ENCODE measurements at places on chromosomes 2 and 18. TPM values are rescaled to one million over a fixed set of nuclear protein-coding genes. Genes with fewer than 3 reads are reported as not detected.

DNA sequence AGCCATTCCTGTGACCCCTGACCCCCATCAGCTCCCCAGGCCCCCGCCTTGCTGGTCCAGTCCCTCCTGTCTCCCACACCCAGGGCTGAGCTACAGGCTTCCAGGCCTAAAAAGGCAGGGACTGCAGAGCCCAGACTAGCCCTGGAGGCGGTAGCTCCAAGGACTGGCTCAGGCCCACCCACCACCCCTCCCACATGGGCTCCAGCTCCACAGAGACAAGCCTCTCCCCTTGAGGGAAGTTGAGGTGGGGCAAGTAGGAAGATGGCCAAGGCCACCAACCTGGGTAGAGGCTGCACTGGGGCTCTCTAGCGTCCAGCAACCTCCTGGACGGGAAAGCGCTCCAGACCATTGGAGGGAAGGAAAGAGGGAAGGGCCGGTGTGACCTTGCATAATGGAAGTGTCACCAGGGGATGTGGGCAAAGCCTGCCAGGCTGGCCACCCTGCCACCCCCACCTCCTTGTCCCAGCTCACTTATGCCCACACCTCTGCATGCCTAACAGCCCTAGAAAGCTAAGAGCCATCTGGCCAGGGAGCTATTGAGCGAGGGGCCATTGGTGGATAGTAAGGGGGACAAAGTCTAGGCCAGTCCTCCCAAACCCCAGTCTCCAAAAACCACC, 63.1 kb downstream of the TNS1 start:
- no peak for DNase-seq

GRCh38 chr18:50711386-50711785, 108.4 kb downstream of the MRO start:
- DNase-seq: no peak

GRCh38 chr18:31162419-31162793, 250 bp downstream of the DSC1 start:
- no peak for DNase-seq

- no peak for DNase-seq
Measured at GRCh38 chr2:85018049-85018447, 47.1 kb downstream of the KCMF1 start.

GRCh38 chr2:13488965-13489364, 772.2 kb downstream of the TRIB2 start:
- no peak for DNase-seq

- no peak for DNase-seq
Measured at GRCh38 chr2:16525265-16525887, 140.3 kb downstream of the CYRIA start.

DNA sequence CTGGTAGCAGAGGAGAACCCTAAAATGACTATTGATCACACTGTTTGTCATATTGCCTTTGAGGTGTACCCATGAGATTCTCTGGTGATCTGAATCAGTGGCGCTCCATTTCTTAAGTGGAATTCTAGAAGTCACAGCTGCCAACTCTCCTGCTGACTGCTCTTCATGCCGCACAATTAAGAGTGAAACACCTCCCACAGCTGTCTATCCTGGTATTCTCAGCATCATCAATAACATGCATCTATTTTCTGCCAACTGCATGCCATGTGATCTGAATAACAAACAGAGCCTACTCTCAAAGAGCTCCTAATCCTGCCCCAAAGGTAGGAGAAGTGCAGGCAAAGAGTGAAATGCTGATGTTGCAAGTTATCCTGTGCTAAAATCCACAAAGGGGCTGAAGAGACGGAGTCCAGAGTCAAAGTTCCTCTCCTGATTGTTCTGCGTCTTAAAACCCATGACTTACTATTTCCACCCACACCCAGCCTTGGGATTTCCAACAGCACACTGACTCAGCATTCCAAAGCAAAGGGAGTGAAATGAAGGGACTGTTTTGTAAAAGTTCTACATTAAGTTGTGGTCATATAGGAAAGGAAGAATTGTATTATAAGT, 13.7 kb upstream of the DAPL1 start:
- no peak for DNase-seq

DNA sequence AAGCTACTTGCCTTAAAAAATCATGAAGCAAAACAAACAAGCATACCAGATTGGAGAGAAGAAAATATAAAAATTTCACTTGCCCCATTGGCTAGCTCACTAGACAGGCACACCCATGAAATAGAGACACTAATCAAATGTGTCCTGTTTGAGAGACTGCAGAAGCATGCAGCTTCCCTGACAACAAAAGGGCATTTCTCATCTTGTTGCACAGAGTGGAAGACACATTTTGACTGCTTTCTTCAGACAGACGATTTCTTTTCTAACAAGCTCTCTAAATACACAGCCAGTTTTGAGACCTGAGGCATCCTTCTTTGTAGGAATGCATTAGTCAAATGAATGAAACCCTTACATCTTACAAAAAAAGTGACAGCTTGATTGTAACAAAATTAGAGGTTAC, 1558.6 kb upstream of the NXPH2 start:
- no peak for DNase-seq

DNA sequence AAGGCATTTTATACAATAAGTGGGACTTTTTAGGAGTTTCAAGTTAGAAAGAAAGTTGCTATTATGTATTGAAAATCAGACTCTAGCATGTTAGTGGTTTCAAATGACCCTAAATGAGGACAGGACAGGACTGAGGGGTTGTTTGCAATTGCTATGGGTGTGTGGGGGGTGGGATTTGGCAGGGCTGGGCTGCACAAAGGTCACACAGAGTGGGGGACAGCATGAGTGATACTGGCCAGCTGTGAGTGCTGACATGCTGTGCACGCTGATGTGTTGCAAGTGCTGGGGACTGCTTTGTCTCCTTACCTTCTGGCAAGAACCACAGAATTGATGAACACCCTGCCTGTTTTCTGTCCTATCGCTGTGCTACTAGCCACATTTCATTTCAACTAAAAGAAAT, 29.8 kb downstream of the RNMT start:
- DNase-seq: no peak

DNA sequence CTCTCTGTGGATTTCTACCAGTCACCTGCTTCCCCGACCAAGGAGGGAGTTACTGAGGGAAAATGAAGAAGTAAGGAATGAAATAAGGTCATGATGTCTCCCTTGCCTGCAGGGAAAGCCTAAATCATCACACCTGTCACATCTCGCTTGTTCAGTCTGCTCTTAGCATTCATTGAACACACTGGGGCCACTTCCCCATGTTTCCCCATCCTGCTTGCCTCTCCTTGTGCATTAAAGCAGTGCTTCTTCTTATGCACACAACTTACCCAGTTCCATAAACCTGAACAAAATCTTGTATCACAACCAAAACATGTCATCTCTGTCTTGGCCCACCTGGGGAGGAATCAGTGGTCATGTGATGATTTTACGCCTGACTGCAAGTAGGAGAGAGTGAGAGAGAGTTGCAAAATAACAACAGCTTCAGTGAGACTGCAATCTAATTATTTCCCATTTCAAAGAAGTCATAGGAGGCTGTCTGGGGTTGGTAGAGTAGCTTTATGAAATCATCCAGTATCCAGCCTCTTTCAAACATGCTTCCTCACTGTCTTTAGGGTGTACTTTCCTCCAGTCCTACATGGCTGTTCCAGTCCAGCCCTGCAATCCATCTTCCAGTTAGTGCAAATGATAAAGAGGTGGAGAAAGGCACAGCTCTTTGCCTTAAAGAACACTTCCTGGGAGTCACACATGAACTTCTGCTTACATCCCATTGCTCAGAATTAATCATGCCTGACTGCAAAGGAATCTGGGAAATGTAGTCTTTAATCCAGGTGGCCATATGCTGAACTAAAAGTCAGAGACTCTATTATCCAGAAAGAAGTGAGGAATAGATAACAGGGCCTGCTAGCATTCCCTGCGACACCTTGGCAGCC, 220.1 kb downstream of the HAUS1 start:
- DNase-seq: no peak

DNA sequence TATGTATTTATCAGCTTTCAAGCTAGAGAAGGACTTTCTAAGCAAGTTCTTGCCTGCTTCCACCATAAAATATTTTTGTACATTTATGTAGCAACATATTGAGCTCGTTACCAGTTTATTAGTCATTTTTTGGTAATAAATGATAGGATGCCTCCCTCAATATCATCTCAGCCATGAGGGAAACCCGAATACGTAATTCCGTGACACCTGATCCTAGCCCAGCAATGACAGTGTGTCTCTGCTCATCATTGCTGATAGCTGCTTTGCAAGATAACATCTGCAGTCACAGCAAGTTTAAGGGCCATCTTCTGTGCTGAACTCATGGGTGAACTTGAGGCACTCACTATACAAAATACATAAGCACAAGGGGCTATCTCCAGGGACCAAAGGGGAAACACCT, 62.2 kb downstream of the COL6A3 start:
- no peak for DNase-seq

- no peak for DNase-seq
Measured at GRCh38 chr2:119028327-119029174, 86.6 kb downstream of the MARCO start.

DNA sequence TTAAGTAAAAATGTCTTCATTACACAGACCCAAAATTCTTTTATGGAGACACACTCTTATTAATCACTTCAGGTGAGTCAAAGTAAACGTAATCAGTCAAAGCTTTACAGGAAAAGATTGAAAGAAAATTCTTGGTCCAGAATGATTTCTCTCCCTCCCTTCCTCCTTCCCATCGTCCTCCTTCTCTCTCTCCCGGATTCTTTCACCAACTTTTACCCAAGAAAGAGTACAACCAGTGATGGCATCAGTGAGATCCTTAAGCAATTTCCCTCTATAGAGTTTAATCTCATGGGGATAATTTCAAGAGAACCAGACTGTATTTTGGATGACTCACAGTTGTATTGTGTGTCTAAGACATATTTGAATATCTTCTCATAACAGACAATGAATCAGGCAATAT, 258.1 kb downstream of the ALK start:
- no peak for DNase-seq

DNA sequence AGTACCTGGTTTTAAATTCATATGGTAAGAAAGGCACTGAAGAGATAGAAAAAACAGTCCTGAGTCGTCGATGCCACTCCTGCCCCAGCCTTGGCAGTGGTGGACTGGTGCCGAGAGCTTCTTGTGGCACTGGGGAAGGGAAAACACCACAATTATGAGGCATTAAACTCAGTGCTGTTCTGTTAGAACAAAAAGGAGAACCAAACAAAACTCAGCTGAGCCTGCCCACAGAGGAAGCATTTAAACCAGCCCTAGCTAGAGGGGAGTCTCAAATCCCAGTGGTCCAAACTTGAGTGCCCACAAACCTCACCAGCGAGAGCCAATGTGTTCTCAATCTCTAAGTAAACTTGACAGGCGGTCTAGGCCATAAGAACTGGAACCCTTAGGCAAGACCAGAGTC, 1254.5 kb upstream of the FAM98A start:
- no peak for DNase-seq

- DNase-seq: no peak
Measured at GRCh38 chr2:102250278-102250821, 61.0 kb upstream of the IL1RL1 start.

DNA sequence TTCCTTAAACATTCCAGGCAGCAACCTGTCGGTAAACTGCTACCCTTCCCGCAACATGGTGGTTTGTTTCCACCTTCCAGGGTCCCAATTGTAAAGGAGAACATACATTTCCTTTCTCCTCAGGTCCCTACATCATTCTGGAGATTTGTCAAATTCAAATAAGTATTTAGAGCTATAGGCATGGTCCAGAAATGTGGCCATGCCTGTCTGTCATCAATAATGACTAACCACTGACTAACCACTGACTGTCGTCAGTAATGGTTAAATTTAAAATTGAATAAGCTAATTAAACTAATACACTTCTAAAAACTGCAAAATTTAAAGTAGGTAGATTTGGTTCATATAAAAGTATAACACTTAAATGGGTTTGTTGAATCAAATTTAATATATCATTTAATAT, 984.0 kb upstream of the SLC39A10 start:
- no peak for DNase-seq

DNA sequence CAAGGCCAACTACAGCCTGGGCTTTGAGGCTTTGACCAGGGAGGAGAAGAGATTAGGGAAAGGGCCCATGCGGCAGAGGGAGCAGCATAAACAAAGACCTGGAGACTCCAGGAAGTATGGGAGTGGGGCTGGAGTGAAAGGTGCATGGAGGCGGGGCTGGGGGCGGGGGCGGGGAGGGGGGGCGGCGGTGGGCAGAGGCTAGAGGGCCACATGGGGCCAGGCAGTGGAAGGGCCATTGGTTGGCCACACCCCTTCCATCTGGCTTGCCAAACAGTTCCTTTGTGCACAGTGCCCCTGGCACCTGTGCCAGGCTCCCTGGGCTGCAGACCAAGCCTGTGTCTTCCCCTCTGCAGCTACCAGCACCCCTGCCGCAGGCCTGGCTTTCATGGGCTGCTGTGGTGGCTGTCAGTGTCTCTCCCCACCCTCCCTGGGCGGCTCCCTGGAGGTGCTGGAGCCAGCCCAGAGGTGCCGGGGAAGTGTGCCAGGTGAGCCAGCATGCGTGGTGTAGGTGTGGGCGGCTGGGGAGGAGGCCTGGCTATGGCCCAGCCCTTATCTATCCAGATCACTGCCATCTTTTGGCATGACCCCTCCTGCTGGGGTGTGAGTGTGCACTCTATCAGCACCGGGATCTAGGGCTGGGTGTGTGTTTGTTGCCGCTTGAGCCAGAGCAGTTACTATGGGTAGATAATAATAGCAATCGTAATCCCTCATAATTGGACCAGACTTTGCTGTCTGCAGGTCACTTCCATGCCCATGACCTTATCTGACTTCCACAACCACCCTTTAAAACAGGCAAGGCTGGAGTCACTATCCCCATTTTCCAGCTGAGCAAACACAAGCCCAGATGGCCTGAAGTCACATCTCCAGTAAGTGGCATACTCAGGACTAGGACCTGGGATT, 30.5 kb downstream of the DNMT3A start:
- no peak for DNase-seq

CDK15 gene
- total RNA-seq: not detected

SCN9A gene
- 0.10 TPM for total RNA-seq

MOCOS gene
- total RNA-seq: 0.36 TPM

ZSWIM2 gene
- total RNA-seq: not detected

UGT1A10 gene
- not detected for total RNA-seq

DHRS9 gene
- 5.9 TPM for total RNA-seq

MYO1B gene
- 42.5 TPM for total RNA-seq

CCDC121 gene
- total RNA-seq: not detected

PAIP2B gene
- total RNA-seq: 2.5 TPM

ESCO1 gene
- 25.9 TPM for total RNA-seq

SRD5A2 gene
- not detected for total RNA-seq

CPO gene
- total RNA-seq: not detected

MC2R gene
- not detected for total RNA-seq

EXOC6B gene
- 11.0 TPM for total RNA-seq

ERCC3 gene
- total RNA-seq: 54.8 TPM

Measured in activated naive CD4-positive, alpha-beta T cell treated with anti-CD3 and anti-CD28 coated beads, Interleukin-2, amount 50 U/mL, for 72 hours (primary cell).